GF-D8 (cell line): ENCODE measurements at places on chromosomes 1 and 21.

DNA sequence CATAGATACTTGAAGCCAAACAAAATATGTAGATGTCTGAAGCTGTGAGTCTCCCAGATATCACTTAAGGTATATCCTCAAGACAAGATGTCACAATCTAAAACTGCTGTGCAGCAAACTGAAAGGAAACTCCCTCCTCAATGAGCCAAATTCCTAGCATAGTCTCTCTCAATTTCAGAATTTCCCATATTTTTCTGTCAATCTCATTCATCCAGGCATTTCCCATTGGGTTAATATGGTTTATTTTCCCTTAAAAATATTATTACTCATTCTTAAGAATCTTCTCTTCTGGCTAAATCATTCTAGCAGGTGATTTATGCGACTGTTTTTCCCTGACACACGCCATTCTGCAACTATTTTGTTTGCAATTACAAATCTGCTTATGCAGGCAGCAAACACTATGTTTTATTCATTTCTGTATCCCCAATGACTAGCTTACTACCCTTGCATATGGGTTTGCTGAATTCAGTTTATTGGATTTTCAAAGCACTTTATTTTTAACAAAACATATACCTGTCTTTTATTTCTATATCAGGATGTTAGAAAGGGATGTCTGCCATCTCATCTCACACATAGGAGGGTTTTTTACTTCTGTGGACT is 69.9 kb downstream of the TNFSF4 start:
- no peak for DNase-seq

GRCh38 chr1:110436635-110437034 is 14.3 kb upstream of the PROK1 start:
- DNase-seq, result no peak

- no peak for DNase-seq
Observed at GRCh38 chr1:97174039-97174704, 452.6 kb downstream of the PTBP2 start.

GRCh38 chr1:244012202-244012601 is 38.9 kb upstream of the ZBTB18 start:
- DNase-seq, result no peak

GRCh38 chr1:230236301-230237008 is 169.4 kb downstream of the GALNT2 start:
- no peak for DNase-seq

- no peak for DNase-seq
Observed at GRCh38 chr1:102852613-102853012, 255.7 kb downstream of the COL11A1 start.

DNA sequence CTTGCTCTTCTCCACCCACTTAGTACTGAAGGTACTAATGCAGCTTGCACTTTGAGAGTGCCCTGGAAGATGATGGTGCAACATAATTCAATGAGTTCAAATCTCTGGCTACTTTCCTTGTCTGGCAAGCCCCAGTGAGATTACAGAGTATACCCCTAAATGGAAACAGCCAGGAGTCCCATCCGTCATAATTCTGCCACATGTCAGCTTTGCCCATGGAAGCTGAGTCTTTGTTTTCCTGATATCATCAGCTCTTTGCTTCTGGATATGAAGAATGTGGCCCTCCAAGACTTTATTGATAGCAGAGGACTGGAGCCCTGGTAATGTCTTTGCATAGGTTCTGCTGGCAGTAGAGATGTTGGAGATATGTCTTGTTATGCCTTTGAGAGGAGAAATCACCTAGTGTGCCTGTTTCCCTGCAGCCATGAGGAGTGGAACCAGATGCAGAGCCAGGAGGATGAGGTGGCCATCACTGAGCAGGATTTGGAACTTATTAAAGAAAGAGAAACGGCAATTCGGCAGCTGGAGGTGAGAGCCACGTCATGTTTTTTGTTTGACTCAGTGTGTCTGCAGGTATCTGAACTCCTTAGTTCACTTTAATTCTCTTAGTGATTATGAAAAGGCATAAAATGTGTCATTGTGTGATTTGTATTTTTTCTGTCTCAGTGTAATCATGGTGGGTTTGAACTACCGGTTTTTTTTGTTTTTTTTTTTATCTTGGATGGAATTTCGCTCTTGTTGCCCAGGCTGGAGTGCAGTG is 18.7 kb upstream of the PPP1R8 start:
- DNase-seq, result no peak

GRCh38 chr1:17409391-17409811 is 30.1 kb downstream of the RCC2 start:
- DNase-seq, result no peak

DNA sequence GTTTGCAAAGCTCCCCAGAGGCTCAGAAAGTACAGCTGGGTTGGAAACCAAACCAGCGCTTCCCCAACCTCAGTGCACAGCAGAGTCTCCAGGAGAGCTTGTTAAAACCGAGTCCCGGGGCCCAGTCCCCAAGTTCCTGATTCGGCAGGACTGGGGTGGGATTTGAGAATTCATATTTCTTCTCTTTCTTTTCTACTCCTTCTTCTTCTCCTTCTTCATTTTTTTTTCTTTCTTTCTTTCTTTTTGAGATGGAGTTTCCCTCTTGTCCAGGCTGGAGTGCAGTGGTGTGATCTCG is 136.8 kb downstream of the PGBD5 start:
- DNase-seq, result no peak

DNA sequence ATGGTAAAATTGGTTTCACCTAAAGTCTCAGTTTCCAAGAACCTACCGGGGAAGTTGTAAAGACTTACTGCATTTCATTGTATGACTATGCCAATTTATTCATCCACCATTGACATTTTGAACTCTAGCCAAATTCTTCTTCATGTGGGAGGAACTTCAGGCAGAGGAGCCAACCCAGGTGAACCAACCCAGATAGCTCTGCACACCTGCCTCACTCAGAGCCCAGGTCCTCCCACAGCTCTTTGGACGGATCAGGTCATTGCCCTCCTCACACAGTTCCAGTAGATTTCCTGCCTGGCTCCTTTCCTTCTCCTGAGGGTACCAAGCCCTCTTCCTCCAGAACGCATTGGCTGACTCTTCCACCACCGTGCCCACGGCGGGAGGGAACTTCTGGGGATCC is 121.7 kb downstream of the DTL start:
- DNase-seq, result no peak

- no peak for DNase-seq
Observed at GRCh38 chr1:33410091-33410701, 20.7 kb downstream of the PHC2 start.

GRCh38 chr1:37944086-37944763 is 2.6 kb downstream of the INPP5B start:
- DNase-seq, result no peak
